ENCODE measurements at places on chromosomes 2 and 18.

DNA sequence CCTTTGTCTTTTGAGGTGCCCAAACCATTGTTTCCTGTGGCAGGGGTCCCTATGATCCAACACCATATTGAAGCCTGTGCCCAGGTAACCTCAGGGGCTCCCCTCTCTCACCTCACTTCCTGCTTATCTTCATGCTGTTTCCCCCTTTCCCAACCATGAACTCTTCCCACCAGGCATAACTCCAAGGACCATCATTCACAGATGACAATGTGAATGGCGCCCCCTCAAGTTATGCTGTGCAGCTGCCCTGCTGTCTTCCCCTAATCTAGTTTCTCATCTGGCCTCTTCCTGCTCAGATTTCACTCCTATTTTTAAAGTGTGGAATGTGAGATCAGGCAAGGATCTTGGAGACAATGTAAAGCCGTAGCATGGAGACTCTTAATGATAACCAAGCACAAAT is 1.4 kb downstream of the GMPPA start:
- H3K27ac ChIP-seq, result no peak overlapping the region
- H3K4me1 ChIP-seq, result peaks cover 24% of the 10 kb centered on the region
- H3K27me3 ChIP-seq, result no peaks in the 10 kb centered on the region
- peak overlapping the region; percentile 92 for H3K4me3 ChIP-seq
- DNase-seq, result no peak

DNA sequence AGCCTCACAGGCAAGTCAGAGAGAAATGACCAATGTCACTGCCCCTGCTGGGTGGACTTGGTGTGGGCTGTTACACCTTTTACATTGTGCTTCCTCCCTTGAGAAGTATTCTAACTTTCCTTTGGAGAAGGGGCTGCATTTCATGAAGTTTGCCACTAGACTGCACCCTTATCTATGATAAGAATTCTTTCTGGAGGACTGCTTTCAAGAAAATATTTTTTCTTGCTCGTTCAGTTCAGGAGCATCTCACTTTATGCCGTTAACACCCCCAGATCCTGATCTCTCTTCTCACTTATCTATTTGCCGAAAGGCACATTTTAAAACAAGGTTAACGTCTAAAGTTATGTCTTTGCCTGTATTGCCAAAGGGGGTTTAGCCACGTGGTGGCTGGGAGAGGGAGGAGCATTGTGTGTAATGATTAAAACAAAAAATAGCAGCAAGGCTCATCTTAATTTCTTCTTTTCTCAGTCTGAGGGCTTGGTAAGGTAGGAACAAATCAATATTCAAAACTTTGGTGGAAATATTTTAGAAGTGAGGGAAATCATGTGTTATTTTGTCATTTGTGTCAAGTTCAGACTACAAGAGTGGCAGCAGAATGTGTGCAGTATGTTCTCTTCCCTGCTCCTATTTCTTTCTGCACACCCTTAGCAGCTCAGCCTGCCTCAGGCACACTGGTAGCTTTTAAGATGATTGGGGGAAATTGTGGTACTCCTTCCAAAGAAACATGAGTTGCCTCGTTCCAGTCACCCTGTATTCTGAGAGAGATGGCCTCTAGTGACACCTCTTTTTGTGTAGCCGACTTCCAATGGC is 1.6 kb upstream of the IGFBP5 start:
- H3K27ac ChIP-seq, result no peak overlapping the region
- peak; percentile 37 for DNase-seq
- peaks cover 25% of the 10 kb centered on the region for H3K4me1 ChIP-seq
- H3K4me3 ChIP-seq, result no peak overlapping the region
- no peaks in the 10 kb centered on the region for H3K27me3 ChIP-seq

DNA sequence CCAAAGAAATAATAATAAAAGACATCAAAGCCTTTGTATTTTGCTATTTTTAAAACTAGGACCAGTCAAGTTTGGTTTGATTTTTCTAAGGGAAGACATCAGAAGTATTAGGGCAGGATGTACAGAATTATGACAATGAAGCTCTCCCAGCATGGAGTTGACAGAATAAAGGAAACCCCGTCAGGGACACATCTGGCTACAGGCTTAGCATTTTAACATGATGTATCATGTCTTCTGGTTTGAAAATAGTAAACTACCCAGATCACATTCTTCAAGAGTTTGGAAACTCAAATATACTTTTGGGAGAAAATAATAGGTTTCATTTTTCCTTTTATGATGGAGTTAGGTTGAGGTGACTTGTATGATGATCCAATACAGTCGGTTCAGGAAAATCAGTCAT is 552.0 kb upstream of the CDH2 start:
- DNase-seq, result no peak
- H3K4me1 ChIP-seq, result peaks cover 4% of the 10 kb centered on the region
- no peak overlapping the region for H3K27ac ChIP-seq
- no peak overlapping the region for H3K4me3 ChIP-seq
- H3K36me3 ChIP-seq, result peaks cover 6% of the 10 kb centered on the region

GRCh38 chr2:239181903-239182581 is 218.8 kb downstream of the HDAC4 start:
- H3K36me3 ChIP-seq, result peaks cover 37% of the 10 kb centered on the region
- H3K27me3 ChIP-seq, result no peaks in the 10 kb centered on the region
- no peak for DNase-seq
- H3K4me3 ChIP-seq, result no peak overlapping the region

DNA sequence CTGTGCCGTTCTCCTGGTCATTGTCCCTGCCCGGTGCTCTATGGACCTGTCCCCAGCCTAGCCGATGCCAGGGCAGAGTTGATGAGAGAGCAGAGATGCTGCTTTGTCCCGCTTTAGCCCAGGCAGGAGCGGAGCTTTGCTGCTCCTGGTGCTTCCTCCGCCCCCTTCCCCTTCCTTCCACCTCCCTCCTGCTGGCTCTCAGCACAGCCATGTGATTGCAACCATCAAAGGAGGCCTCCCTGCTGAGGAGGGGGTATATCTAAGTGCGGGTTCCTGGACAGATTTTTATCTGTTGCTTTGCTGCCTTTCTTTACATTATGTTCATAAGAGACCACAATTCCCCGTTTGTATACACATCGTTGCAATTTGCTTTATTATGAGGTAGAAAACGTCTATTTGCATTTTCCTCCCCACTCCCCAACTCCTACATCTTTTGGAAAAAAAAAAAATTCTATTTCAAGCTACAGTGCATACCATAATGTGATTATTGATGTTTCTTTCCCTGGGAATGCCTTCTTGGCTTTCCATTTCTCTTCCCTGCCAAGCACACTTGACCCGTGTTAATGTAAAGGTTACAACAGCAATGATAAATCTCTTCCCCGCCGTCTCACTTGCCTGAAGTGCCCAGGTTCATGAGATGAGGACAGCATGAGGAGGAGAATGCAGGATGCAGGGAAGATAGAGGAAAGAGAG is 25.4 kb downstream of the ALPK2 start:
- no peaks in the 10 kb centered on the region for H3K27me3 ChIP-seq
- H3K27ac ChIP-seq, result no peak overlapping the region
- H3K4me1 ChIP-seq, result no peaks in the 10 kb centered on the region
- DNase-seq, result no peak
- no peaks in the 10 kb centered on the region for H3K36me3 ChIP-seq

DNA sequence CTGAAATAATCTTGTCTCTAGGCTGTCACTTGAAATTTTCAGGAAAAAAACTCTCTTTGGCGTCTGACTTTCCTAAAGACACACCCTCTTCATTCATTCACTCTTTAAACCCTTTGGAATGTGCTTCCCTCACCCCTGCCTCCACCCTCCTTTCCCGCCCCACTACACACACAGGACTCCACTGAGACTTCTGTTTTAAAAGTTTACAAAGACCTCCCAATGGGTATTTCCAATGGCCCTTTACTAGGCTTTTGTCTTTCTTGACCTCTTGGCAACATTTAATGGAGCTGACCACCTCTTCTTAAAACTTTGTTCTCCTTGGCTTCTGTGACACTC is 96.1 kb downstream of the RBMS1 start:
- peak; percentile 51 for DNase-seq
- H3K27me3 ChIP-seq, result no peaks in the 10 kb centered on the region
- H3K27ac ChIP-seq, result no peak overlapping the region
- H3K4me3 ChIP-seq, result no peak overlapping the region

DNA sequence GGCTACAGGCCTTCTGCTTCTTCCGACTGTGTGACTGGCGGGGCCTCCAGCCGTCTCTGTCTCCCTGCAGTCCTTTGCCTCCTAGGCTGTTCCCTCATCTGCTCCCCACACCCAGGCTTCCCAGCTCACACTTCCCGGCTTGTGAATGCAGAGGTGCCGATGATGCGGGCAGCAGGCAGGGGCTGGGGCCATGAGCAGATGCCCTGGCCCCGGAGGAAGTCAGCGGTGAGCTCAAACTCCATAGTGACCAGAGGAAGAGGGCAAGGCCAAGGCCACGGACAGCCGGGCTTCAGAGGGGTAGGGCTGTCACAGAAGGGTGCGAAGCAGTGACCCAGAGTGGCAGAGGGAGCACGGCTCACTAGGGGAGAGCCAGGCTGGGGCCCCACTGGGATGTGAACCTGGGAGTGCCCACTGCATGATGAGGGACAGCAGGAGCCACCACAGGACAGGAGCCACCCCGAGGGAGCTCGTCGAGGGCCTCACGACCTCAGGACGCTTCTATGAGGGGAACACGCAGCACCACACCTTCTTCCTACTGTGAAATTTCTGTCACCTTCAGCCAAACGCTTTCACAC is 515.9 kb downstream of the EIPR1 start:
- H3K27me3 ChIP-seq, result no peaks in the 10 kb centered on the region
- no peak for DNase-seq
- no peaks in the 10 kb centered on the region for H3K36me3 ChIP-seq
- no peak overlapping the region for H3K4me3 ChIP-seq

GRCh38 chr2:16621316-16621715 is 44.3 kb downstream of the CYRIA start:
- DNase-seq, result no peak
- H3K4me3 ChIP-seq, result no peak overlapping the region
- H3K36me3 ChIP-seq, result no peaks in the 10 kb centered on the region
- no peaks in the 10 kb centered on the region for H3K27me3 ChIP-seq
- H3K4me1 ChIP-seq, result peaks cover 6% of the 10 kb centered on the region

- DNase-seq, result no peak
- H3K4me1 ChIP-seq, result no peaks in the 10 kb centered on the region
- H3K27ac ChIP-seq, result no peak overlapping the region
- no peak overlapping the region for H3K4me3 ChIP-seq
- H3K36me3 ChIP-seq, result no peaks in the 10 kb centered on the region
Observed at GRCh38 chr2:201926067-201926466, 107.6 kb upstream of the FZD7 start.

GRCh38 chr2:105768176-105768575 is 23.5 kb downstream of the NCK2 start:
- no peak overlapping the region for H3K27ac ChIP-seq
- H3K4me1 ChIP-seq, result peaks cover 16% of the 10 kb centered on the region
- no peak for DNase-seq

DNA sequence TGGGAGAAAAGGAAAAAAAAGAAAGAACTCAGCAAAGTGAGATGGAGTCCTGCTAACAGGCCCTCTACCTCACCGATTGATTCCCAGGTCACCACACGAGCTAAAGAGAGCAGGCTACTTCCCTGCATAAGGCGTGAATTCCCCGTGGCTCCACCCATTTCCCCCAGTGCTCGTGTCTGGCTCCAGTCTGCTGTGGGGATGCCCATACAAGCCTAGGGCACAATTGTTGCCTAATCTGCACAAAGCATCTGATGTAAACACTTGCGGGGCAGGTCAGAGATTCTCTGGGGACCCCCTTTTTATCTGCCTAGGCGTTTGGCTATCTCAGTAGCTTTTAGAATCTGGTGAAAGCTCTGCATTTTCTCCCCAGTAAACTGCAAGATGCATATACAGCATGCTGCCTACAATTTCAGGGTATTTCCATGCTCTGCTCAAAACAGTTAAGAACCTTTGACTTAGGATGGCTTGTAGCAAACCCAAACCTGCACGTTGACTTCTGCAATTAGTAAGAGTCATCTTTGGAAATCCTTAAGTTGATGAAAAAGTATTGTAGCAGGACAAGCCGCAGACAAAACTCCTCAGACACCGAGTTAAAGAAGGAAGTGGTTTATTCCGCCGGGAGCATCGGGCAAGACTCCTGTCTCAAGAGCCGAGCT is 34.8 kb downstream of the MYO3B start:
- no peak for DNase-seq
- H3K4me3 ChIP-seq, result no peak overlapping the region
- no peaks in the 10 kb centered on the region for H3K4me1 ChIP-seq

- no peak overlapping the region for H3K4me3 ChIP-seq
- peak; percentile 100 for DNase-seq
- H3K36me3 ChIP-seq, result no peaks in the 10 kb centered on the region
- H3K27me3 ChIP-seq, result no peaks in the 10 kb centered on the region
- peak overlapping the region; percentile 39 for H3K27ac ChIP-seq
Observed at GRCh38 chr2:100365434-100365833, 43.1 kb upstream of the LONRF2 start.

- H3K27me3 ChIP-seq, result peaks cover 23% of the 10 kb centered on the region
- no peak overlapping the region for H3K27ac ChIP-seq
- H3K4me3 ChIP-seq, result no peak overlapping the region
- DNase-seq, result no peak
- H3K36me3 ChIP-seq, result no peaks in the 10 kb centered on the region
- no peaks in the 10 kb centered on the region for H3K4me1 ChIP-seq
Observed at GRCh38 chr2:236459393-236459792, 110.2 kb upstream of the ACKR3 start.

DNA sequence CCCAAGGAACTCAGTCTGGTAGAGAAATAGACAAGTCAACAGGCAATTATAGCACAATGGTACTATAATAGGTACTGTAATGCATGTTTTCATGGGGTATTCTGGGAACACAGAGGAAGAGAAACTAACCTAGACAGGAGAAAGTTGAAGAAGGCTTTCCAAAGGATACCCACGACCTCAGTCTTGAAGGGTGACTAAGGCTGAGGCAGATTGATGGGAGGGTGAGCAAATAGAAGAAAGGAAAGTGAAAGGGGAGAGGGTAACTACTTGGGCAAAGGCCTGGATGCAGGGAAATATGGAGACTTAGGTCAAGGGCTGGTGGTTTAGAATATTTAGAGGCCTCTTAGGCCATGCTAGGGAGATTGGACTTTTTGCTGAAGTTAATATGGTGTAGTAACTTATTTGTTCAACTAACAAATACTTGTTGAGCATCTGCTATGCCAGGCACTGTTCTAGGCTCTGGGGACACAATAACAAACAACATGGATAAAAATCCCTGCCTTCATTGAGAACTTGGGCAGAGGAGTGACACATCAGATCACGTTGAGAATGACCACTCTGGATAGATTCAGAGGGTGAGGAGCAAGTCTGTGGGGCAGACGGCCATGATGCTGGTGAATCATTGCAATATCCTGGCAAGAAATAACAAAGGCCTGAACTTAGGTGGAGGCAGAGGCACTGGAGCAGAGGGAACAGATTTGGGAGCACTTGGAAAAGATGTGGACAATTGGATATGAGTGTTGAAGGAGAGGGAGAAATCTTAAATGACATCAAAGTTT is 56.4 kb downstream of the PLB1 start:
- no peaks in the 10 kb centered on the region for H3K27me3 ChIP-seq
- H3K36me3 ChIP-seq, result no peaks in the 10 kb centered on the region
- no peak overlapping the region for H3K27ac ChIP-seq
- H3K4me1 ChIP-seq, result peaks cover 10% of the 10 kb centered on the region
- no peak overlapping the region for H3K4me3 ChIP-seq
